NCI-H460 (cell line): ENCODE measurements at places on chromosomes 7 and 10. TPM values are rescaled to one million over a fixed set of nuclear protein-coding genes. Genes with fewer than 3 reads are reported as not detected.

DNA sequence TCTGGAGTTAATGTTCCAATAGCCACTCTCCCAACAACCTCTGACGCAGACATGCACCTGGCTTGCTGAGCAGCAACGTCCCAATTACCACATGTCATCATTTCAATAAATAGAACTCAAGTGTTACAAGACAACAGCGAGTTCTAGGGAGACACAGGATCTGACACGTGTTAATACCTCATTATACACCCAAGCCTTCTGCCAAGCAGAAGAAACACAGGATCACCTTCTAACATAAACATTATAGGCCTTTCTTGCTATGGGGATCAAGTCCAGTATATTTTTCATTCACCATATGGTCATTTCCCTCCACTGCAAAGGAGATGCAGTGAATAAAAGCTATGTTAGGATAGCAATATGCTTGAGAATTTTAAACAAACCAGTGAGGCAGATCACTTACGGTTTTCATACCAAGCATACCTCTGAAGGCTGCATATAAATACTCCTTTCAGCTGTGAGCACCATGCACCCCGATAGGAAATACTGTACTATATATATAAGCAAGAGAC lies 74.2 kb downstream of the JAZF1 start:
- DNase-seq = no peak

GRCh38 chr7:131583430-131583829 lies 27.0 kb upstream of the PODXL start:
- no peak for DNase-seq

DNA sequence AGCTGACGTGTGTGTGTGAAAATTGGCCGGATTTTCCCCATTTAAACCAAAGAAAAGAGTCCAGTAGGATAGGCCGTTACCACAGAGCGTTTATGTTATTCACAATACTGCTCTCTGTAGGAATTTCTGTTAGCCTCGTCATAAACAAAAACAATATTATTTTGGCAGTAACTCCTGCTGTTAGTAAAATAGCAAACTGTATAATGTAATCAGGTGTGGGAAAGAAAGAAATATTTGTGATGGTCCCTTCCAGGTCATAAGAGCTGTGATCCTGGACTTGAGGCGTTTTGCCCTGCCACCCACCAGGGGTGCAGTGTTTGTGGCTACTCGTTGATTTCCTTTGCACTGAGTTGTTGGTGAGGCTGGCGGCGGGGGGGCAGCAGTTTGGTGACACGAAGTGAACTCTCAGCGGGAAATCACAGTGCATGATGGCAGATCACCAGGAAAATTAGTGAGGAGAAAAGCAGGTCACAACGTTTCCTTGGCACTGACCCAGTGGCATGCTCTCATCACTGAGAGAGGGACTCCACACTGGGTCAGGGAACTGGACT lies 2.8 kb downstream of the EEPD1 start:
- no peak for DNase-seq

- DNase-seq = no peak
These were observed 40.5 kb downstream of the AMZ1 start for GRCh38 chr7:2728316-2729030.

GRCh38 chr7:83457022-83457892 lies 191.7 kb downstream of the SEMA3E start:
- peak; percentile 53 for DNase-seq

- DNase-seq = no peak
These were observed 22.4 kb upstream of the GDF10 start for GRCh38 chr10:47277352-47278151.

DNA sequence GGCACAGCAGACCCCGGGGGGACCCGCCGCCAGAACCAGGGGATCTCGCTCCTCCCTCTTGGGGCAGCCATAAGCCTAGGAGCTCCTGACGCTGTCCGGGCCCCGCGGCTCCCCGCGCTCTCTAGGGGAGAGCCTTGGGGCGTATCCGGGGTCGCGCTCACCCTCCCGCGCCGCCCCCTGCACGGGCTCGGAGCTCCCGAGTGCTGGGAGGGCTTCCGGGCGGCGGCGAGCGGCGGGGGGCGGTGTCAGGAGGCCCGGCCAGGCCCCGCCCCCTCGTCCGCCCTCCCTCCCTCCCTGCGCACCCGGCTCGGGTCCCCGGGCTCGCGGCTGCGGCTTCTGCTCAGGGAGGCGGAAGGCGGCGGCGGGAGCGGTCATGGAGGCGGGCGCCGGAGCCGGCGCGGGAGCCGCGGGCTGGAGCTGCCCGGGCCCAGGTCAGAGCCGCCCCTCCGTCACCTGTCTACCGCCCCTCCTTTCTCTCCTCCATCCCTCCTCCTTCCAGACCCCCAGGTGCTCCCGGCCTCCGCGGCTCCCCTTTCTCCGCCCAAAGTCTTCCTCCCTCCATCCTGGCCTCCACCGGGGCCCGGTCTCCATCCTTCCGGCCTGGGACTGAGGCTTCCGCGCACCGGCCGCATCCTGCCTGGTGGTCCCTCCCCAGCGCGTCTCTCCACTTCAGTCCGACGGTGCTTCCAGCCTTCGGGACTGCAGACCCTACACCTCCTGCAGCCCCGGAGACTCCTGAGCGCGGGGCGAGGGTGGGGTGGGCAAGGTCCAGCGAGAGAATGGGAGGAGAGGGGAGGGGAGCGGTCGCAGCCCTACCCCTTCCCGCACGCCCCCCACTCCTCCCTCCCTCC lies at the start of gene CCDC136:
Gene CCDC136, plus strand, starts transcription at position 848 of the 851 bp plus-strand sequence. CDS start 444 bp downstream, outside the sequence.
- DNase-seq = peak; percentile 53

GRCh38 chr10:70122742-70123141 lies 9.9 kb downstream of the AIFM2 start:
- DNase-seq = no peak

- no peak for DNase-seq
These were observed 28.8 kb downstream of the CACUL1 start for GRCh38 chr10:118725886-118726500.

- DNase-seq = no peak
These were observed 9.7 kb downstream of the MIOS start for GRCh38 chr7:7576344-7576743.

- DNase-seq = no peak
These were observed 2.5 kb upstream of the ETV1 start for GRCh38 chr7:13991791-13992595.

GRCh38 chr7:27973625-27974024 lies 207.0 kb downstream of the JAZF1 start:
- DNase-seq = no peak

GRCh38 chr7:130940907-130941306 lies 206.9 kb upstream of the KLF14 start:
- DNase-seq = no peak

- DNase-seq = peak; percentile 73
These were observed 233.6 kb downstream of the SNX13 start for GRCh38 chr7:17706734-17707133.

DNA sequence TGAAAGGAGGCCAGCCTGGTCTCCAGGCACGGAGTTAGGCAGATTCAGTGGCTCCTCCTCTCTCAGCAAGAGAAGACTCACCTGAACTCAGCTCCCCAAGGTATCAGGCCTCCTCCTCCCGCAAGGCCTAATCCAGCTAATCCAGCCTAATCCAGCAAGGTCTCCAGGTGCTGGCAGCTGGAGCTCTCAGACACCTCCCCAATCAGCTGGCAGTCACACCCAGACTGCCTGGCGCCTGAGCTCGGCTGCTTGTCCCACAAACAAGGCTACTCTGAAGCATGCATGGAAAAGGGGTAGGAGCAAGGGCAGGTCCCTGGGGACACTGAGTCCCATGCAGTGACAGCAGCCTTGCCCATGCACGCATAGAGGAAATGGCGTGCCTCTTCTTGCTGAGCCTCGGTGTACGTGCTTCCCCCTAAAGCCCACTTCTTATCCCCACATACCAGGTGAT lies 3.3 kb upstream of the OPN4 start:
- no peak for DNase-seq

DNA sequence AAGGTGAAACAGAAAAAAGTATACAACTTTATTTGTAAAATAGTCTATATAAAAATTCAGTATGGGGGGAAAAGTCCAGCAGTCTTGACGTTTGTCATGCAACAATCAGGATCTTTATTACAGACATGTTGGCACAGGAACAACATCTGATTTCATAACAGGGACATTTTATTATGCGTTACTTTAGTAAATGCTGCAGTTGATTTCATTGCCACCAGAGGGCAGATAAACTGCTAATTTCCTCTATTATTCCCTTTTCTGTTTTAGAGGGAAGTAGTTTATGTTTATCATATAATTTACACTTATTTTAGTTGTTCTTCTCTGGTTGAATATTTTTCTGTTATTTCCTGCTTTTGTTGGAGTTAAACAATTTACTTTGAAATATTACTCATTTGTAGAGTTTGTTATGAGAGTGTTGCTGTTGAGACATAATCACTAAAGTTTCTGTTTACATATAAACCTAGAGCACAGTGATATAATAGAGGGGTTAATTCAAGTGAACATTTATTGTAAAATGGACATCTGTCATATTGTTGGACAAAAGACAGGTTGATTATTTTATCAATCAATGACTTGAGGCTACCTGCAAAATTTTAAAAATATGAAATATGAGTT lies 3.3 kb downstream of the PLXDC2 start:
- peak; percentile 45 for DNase-seq

The PGAM2 gene
- not detected in 2 replicates for total RNA-seq

The TLX1 gene
- total RNA-seq = not detected in 2 replicates

The IFIT1B gene
- not detected in 2 replicates for total RNA-seq

The COL1A2 gene
- total RNA-seq = not detected in 2 replicates

The ZC3HAV1L gene
- 11.4 and 12.4 TPM in 2 replicates for total RNA-seq

The OR2A7 gene
- total RNA-seq = not detected in 2 replicates
